ENCODE measurements at places on chromosomes 1 and 21.

DNA sequence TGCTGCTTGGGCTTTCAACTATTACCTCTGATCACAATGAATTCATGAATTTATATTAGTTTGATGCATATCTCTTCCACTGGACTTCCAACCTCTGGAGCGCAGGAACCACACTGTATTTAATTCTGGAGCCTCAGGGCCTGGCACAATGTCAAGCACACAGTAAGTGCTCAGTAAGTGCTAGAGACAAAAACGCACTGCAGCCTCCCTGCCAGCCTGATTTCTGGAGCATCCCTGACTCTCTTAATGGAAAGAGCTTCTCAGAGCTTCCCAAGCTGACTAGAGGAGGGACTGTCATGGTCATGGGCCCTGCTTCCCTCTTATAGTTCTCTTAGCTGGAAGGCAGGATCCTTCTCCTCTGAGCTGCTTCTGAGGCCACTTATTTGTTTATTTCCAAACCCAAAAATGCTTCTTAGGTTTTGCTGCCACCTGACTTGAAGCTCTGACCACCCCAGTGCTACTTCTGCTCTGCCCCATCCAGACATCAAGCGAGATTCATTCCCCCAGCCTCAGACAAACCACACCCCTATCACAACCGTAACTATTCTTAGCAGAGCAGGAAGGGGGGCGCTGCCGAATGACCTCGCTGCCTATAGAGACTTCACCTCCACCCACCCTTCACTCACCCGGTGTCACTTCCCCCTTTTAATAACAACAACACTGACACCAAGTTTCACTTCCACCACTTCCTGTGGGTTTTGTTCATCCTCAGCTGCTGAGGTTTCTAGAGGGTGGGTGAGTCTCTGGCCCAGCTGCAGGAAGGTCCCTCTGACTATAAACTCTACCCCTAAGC is 33.6 kb downstream of the NUAK2 start:
- peak; percentile 28 for DNase-seq

GRCh38 chr21:19993268-19993667 is 1004.9 kb upstream of the NCAM2 start:
- DNase-seq, result no peak

- no peak for DNase-seq
These were observed 3.3 kb downstream of the EPHA2 start for GRCh38 chr1:16152481-16153087.

GRCh38 chr1:201334325-201335173 is 42.9 kb downstream of the TNNT2 start:
- no peak for DNase-seq

- DNase-seq, result no peak
These were observed 5.5 kb downstream of the TNFRSF1B start for GRCh38 chr1:12172042-12172851.

GRCh38 chr21:41615613-41616012 is 107.7 kb upstream of the TMPRSS2 start:
- DNase-seq, result peak; percentile 75

GRCh38 chr1:46519209-46519608 is 29.6 kb downstream of the DMBX1 start:
- DNase-seq, result no peak

GRCh38 chr1:86928819-86929218 is 14.4 kb downstream of the HS2ST1 start:
- DNase-seq, result no peak

GRCh38 chr1:151327903-151328674 is 873 bp upstream of the PI4KB start:
- no peak for DNase-seq

DNA sequence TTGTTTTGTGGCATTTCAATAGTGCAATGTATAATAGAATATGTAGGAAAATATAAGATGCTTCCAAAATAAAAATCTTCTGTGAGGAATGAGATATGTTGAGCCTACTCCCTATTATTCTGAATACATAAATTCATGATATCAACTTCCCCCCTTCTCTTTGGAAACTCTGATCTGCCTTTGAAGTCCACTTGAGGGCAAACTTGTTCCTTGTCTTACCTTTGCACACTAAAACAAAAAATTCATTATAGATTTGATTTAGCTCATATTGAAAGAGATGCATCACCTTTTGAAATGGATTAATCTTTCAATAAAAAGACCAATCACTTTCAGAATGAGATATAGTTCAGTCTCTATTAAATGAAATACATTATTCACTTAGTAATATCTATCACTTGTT is 580.7 kb upstream of the ADGRL4 start:
- DNase-seq, result no peak

DNA sequence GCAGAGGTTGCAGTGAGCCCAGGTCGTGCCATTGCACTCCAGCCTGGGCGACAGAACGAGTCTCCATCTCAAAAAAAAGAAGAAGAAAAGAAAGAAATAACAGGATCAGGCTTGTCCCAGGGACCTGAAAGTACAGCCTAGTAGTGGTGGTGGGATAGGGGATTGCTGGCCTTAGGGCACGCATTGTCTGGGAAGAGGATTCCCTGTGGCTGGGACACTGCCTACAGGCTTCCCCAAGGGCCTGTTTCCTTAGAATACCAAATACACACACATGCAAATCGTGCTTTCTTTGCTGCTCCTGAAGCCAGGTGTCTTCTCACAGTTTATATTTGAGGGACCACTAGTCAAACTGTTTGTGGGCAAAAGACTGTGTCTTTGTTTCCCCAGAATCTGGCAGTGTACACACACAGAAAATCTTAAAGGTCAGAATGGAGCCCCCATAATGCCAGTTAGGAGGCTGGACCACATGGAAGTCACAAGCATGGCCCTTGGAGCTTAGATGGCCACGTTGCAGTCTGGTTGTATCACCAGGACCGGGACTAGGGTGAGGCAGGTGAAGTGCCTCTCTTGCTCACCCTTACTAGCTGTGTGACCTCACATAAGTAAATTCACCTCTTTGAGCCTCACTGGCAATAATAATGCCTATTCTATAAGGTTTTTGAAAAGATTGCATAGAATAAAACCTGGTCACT is 12.7 kb upstream of the ASAP3 start:
- DNase-seq, result no peak

- DNase-seq, result no peak
These were observed 52.5 kb downstream of the NBPF6 start for GRCh38 chr1:108502624-108503023.

DNA sequence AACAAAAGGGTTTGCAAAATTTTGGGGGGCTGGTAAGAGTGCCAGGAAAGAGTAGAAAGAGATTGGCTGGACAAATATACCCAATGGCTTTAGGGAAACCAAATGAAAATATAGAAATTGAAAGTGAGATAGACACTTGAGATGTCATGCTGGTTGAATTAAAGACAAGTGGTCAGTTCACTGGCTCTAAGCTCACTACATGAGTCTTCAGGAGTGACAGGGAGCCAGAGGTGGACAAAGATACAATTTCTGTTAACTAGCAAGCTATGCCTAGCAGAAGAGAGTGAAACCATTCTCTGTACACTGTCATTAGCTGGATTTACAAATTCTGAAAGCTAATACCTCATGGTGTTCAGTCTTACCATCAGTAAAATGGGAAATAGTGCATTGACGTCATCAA is 82.5 kb downstream of the TBX15 start:
- no peak for DNase-seq

DNA sequence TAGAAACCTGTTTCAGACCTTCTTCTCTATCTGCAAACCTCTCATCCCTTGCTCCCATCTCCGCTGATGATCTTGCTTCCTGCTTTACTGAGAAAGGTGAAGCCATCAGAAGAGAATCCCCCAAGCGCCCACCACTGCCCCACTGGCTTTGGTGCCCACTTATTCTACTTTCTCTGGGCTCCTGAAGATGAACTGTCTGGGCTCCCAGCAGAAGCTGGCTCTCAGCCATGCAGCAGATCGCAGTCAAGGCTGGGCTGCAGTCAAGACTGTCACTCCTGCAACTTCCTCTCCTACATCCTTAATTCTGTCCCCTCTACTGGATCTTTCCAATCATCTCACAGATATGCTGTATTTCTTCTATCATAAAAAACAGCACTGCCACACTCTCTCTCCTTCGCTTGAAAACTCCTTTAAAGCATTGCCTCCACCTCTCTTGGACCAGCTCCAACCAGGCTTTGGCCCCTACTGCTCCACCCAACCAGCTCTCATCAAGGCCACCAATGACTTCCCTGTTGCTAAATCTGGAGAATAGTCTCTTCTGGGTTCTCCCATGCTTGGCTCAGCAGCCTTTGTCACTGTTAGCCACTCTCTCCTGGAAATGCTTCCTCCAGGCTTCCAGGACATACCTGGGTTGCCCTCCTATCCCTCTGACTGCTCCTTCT is 25.8 kb downstream of the TRIM62 start:
- no peak for DNase-seq

All from muscle of arm (tissue), 14 donors.